ENCODE measurements at places on chromosomes 2 and 18.

- no peak for DNase-seq
Observed at GRCh38 chr2:145807968-145808367, 1288.0 kb upstream of the ZEB2 start.

DNA sequence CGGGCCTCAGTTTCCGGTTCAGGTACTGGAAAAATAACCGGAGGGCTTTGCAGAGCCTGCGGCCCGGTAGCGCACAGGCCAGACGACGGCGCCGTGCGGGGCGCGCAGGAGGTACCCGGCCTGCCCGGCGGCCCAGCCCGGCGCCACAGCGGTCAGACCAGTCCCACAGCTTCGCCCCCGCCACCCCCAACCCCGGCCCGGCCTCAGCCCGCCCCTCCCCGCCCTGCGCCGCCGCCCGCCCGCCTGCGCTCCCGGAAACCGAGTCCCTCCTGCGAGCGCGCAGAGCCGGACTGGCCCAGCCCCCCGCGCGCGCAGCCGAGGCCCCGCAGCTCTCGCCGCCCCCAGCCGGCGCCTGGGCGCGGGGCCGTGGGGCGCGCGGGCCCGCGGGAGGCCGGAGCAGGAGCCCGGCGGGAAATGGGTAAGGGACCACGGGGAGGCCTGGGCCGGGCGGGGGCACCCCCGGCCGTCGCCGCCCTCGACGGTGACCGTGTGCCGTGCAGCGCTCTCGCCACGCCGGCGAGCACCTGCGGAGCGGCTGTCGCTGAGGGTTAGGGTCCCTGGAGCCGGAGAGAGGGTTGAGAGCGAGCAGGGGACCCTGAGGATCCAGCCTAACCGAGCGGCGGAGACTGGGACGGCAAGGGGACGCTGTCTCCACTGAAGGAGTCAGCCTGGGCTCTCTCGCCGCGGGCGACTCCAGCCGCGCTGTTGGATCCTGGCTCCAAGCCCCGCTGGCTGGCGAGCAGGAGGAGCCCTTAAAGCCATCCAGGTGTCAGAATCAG is 16.5 kb upstream of the PSD4 start:
- DNase-seq = no peak

GRCh38 chr2:227890495-227891079 is 19.2 kb downstream of the DAW1 start:
- no peak for DNase-seq

DNA sequence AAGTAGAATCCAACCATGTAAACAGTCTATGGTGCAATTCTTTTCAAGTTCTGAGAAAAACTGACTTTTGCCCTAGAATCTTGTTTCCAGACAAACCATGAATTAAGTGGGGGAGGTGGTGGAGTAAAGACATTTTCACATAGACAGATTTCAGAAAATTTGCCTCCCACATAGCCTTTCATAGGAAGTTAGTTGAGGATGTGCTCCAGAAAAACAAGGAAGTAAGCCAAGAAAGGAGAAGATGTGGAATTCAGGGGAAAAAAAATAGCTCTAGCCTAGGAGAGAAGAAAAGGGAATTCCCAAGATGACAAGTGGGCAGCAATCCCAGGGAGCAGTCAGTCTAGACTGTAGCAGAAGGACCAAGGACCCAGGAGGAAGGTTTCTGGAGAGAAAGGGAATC is 17.4 kb downstream of the RUFY4 start:
- no peak for DNase-seq

- DNase-seq = no peak
Observed at GRCh38 chr2:86476918-86477317, 35.7 kb downstream of the KDM3A start.

- no peak for DNase-seq
Observed at GRCh38 chr2:41877114-41877678, 170.6 kb upstream of the PKDCC start.

GRCh38 chr2:29777161-29777560 is 144.2 kb downstream of the ALK start:
- no peak for DNase-seq
